ENCODE measurements at places on chromosomes 5 and 9.

- DNase-seq = no peak
These were observed 158.4 kb downstream of the MAN2A1 start for GRCh38 chr5:109848130-109848529.

DNA sequence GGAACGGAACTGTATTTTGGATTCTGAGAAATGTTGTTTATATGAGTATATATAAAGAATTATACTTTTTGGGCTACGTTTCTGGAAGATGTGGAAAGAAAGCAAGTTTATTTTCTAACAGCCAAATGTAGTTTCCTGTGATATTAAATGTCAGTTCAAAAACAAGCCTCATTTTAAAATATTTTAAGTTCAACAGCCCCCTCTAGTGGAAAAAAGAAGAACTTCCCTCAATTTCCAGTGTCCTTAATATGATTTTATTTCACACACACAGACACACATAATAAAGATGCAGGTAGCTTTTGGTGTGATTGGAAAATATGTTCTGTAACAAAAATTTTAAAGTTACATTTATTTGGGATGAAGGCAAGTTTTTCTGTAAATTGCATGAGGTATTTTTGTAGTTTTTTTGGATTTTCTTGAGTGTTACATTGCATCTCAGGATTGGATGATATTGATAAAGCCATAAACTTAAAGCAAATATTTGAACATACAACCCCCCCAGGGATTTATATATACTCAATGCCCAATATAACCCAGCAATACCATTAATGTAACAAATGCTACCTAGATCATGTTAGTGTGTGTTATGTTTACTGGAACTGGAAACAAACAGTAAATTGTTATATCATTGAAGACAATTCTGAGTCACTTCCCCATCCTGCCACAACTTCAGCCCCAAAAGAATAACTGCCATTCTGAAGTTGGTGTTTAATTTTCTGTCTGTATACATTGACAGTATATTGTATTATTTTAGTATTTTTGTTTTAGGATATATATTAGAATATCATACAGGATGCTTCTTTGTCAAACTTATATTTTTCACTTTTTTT is 54.0 kb downstream of the CCDC171 start:
- no peak for DNase-seq

DNA sequence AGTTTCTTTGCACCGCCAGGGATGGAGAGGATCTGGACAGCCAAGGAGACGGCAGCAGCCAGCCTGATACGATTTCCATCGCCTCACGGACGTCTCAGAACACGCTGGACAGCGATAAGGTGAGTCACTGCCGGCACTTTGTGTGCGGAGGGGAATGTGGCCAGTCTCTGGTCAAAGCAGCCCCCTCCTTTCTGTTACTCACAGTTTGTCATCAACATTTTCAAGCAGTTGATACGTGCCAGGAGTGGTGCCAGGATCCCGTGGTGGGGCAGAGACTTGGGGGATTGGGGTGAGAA is 175.1 kb upstream of the OTULINL start:
- DNase-seq = no peak

- no peak for DNase-seq
These were observed 13.2 kb downstream of the EPB41L4B start for GRCh38 chr9:109307380-109308240.

GRCh38 chr5:68444048-68444447 is 228.5 kb downstream of the PIK3R1 start:
- no peak for DNase-seq

GRCh38 chr9:16553869-16554540 is 316.5 kb downstream of the BNC2 start:
- no peak for DNase-seq

GRCh38 chr5:129748913-129749880 is 1.3 kb downstream of the MINAR2 start:
- no peak for DNase-seq

DNA sequence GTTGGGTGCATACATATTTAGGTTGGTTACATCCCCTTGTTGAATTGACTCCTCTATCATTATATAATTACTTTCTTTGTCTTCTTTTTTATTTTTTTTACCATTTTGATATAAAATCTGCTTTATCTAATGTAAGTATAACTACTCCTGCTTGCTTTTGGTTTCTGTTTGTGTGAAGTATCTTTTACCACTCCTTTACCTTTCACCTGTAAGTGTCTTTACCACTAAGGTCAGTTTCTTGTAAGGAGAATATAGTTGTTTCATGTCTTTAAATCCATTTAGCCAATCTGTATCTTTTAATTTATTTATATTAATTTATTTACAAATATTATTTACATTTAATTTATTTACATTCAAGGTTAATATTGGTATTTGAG is 33.0 kb downstream of the INSL4 start:
- DNase-seq = no peak
